Kidney capillary endothelial cell (primary cell): ENCODE measurements at places on chromosomes 16 and 17.

DNA sequence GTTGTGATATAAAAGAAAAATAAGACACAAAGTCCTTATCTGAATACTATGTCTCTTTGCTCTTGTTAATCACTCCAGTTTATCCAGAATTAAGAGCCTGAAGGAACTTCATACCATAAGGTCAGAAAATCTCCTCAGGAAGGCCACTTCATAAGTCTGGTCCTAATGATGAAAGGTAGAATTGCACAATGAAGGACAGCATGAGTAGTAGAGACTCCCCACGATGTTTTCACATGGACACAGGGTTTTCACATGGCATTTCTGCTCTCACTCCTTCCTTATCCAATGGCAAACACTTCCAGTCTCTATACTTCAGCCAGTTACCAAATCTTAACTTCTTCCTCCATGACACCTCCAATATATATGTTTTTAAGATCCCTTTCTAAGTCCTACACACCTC lies 10.2 kb upstream of the C17orf78 start:
- no peak for DNase-seq

- peak; percentile 72 for DNase-seq
These were observed 167.5 kb downstream of the RAB11FIP4 start for GRCh38 chr17:31558748-31559583.

DNA sequence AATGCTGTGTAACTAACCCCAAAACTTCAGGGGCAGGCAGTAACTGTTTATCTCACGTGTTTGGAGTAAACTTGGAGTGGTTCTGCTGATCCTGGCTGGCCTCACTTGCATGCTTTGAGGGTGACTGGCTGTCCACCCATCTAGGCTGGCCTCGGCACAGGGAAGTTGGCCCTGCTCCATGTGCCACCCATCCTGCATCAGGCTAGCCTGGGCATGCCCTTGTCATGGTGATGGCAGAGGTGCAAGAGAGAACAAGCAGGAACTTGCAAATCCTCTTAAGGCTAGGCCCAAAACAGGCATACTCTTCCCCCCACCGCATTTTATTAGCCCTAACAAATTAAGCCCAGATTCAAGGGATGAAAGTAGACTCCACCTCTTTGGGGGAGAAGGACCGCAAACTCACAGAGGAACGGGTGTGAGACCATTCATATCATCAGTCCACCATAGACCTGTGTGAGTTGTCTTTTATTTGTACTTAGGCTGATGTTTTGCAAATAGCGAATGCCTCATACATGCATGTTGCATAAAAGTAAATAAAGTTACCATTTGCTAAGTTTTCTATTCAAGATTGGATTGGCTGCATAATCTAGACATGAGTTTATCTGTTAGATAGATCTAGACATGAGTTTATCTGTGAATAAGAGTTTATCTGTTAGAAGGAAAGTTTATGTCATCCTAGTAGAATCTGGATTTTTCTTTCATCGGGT lies 221.0 kb downstream of the CCDC182 start:
- no peak for DNase-seq

DNA sequence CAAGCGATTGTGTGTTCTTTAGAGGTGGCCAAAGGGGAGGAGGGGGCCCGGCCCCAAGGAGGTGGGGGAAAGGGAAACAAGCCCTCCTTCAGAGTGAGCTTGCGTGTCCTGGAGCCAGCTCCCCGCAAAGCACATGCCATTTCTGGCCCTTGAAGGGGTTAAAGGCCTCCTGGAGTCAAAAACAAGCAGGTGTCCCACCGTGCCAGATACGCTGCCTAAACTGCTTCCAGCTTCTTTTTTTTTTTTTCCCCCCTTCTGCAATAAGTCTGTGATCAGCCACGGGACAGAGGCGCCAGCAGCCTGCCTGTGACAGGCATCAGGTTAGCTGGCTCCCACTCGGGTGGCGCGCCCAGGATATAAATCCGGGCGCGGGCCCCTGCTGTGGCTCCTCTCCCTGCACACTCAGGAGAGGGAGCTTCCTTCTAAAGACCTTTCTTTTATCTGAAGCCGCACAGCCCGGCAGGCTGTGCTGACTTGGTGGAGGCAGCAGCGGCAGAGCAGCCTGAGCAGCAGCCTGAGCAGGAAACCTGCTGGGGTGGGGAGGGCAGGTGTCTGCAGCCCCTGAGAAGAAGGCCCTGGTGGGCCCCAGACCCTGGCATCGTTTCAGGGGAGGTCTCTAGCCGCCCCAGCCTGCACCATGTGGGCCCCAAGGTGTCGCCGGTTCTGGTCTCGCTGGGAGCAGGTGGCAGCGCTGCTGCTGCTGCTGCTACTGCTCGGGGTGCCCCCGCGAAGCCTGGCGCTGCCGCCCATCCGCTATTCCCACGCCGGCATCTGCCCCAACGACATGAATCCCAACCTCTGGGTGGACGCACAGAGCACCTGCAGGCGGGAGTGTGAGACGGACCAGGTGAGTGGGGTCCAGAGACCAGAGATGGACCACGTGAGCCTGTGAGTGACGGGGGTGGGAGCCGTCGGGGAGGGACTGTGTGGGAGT lies at the start of gene WFIKKN2:
Gene WFIKKN2 (plus strand): TSS at position 286 of the 934 bp plus-strand sequence. CDS start 352 bp downstream, at position 638.
- DNase-seq: no peak

GRCh38 chr17:37220607-37220953 lies 155.2 kb upstream of the C17orf78 start:
- DNase-seq: peak; percentile 15

DNA sequence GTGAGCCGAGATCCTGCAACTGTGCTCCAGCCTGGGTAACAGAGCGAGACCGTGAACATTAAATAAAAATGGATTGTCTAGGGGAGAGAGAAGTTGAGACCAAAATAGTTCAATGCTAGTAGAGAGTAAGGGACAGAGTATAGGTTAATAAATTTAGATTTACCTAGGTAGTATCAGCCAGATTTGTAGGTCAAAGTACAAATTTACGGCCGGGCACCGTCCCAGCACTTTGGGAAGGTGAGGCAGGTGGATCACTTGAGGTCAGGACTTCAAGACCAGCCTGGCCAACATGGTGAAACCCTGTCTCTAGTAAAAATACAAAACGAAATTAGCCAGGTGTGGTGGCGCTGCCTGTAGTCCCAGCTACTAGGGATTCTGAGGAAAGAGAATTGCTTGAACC lies 12.2 kb upstream of the BMERB1 start:
- no peak for DNase-seq

DNA sequence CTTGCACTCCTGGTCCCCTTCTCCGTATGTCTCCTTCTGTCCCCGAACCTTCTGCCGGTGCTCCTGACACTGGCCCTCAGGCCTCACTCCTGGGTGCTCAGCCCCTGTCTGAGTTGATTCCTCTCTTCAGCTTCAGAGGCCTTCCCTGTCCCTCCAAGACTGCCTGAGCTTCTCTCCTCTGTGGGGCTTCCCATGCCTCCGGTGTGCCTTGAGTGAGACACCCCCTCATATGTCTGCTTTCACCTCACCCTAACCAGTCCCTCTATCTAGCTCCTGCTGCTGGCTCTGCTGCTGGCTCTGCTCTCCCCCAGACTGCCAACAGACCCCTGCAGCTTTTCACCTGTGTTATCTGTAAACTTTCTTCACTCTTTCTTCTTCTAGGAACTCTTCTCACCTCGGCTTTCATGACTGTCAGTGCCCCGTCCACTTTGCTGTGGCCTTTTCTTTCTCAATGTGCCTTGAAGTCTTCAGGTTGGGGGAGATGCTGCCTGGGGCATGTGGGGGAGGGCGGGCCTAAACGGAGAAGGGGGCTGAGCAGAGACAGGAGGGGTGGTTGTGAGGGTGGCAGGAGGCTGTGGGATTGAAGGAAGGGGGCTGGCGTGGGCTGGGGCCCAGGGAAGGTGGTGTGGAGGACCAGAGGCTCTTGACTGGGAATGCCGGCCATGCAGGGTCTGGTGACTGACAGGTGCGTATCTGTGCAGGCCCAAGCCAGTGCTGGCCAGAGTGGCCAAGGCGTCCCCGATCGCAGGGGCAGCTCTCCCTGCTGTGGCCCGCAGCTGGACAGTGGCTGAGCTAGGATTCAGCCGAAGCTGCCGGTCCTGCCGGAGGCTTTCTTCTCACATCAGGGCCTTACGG lies 81.3 kb downstream of the METRNL start:
- DNase-seq: no peak

DNA sequence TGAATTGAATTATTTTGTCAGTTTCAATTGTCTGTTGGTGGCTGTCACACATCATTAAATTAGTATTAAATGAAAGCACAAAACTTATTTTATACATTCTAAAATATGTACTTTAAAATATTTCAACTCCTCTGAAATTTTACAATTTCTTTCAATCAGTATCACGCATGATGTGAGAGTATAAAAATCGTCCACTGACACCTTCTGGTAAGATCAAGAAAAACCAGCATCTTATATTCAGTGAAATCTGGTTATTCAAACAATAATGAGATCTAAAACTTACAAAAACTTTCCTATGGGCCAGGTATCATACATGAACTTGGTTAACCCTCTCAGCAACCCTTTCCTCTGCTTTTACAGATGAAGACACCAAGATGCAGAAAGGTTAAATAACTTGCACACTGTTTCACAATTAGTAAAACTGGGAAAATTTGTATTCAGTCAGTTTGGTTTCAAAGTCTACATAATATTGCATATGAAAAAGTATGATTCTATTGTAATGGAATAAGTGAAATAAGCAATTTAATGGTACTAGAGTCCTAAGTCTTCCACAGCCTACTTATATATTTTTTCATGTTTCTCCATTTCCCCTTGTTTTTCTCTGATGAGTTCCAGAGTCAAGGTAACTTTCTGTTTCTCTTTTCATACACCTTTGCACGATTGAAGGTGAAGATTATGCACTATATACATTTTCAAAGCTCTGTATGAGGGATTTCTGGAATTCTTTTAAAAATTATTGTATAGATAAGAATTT lies 58.7 kb downstream of the EFCAB5 start:
- no peak for DNase-seq
